ENCODE measurements at places on chromosomes 1 and 21.

DNA sequence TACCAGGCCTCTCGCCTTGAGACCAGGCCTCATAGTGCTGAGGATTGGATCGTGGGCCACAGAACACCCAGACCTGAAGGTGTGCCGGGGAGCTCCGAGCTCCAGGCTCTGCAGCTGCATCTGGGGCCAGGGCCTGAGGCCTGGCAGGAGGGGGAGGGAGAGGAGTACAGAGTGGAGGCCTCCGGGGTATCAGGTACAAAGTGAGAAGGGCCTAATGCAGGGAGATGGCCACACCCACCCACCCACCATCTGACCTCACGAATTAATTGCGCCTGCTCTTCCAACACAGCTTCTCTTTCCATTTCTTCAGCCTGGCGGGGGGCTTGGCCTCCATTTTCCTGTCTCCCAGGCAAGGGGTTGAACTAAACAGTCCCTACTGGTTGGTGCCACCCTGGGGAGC is 99.4 kb upstream of the ARHGEF16 start:
- DNase-seq: no peak

- DNase-seq: no peak
These were observed 286.9 kb downstream of the KIF26B start for GRCh38 chr1:245441689-245442088.

DNA sequence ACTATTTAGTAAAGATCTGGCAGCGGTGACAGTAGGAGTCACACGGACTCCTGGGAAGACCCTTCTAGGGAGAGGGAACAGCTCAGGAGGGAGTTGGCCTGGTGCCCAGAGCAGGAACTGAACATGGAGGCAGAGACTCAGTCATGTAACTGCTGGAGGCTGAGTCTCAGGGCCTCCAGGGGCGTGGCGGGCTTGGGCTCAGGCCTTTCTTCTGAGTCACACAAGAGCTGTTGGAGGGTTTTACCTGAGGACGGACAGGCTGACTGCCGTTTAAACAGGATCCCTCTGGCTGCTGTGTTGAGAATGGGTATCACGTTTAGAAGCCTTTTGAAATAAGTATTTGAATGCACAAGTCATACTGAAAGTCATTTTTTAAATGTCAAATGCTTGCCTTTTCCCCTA is 7.2 kb upstream of the ETS2 start:
- no peak for DNase-seq

DNA sequence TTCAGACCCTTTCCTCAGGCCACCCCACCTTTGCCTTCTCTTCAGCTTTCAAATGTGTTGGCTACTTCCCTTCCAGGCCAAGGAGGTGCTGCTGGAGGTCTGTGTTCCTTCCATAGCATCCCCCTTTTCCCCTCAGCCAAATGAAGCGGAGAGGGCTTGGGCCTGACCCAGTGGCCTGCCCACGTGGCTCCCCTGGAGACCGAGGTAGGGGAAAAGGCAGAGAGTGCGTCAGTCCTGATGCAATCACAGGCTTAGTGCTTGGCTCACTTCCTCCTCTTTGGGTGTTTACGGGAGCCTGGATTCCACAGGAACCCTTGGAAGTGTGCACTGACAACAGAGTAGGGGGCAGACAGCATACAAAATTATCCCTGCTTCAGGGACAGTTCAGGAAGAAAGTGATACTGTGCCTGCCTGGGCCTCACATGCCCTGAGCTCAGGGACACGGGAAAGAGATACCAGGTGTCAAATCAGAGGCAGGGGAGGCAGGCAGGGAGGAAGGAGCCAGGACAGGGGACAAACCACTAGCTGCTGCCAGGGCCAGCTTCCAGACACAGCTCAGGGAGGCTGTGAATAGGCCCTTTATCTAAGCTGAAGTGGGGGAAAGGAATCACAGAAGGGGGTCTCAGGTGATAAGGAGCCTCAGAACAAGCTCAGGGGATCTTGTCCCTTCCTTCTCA is 16.6 kb upstream of the PTP4A2 start:
- DNase-seq: no peak

- no peak for DNase-seq
These were observed 43.2 kb downstream of the HLCS start for GRCh38 chr21:36923270-36923669.

DNA sequence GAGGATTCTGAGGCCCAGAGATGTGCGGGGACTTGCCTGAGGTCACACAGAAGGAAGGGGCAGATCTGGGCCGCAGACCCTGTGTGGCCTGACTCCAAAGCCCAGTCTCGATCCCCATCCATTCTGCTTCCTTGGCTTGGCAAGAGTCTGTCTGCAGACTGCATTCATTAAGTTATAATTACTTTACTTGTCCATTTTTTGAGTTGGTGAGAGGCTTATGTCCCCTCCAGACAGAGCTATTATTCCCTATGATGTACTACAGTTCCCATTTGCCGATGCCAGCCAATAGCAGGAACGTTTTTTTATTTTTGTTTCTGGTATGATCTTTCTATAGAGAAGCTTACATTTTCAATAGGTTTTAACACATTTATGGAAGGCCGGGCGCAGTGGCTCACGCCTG is 101.5 kb downstream of the ARHGEF10L start:
- no peak for DNase-seq

GRCh38 chr1:212037900-212038299 is 2.4 kb downstream of the DTL start:
- DNase-seq: no peak

DNA sequence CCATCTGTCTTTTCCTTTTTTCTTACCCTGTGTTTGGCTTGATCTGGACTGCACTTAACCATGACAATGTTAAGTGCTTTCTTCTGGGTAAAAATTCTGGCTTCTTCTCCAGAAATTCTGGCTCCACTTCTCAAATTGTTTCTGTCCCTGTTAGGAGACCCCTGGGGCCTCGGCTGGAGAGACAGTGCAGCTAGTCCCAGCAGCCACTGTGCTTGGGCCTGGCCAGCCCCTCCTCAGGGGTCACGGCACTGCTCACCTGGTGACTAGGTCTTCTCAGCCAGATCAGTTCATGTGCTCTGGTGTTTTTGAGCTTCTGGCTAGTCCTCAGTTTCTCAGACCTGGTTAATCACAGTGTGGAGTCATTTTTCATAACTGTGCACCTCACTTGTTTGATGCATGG is 72.4 kb downstream of the ADARB1 start:
- no peak for DNase-seq

DNA sequence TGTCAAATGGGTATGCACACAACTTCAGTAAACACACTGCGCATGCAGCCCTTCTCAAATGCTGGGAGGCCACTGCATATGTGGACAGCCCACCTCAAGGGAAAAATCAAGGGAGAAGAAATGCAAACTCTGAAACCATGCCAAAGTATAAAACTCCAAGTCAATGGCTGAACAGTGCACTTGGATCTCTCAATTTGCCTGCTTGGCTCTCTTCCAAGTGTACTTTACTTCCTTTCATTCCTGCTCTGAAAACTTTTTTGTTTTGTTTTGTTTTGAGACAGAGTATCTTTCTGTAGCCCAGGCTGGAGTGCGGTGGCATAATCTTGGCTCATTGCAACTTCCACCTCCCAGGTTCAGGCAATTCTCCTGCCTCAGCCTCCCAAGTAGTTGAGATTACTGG is 18.8 kb upstream of the COP1 start:
- no peak for DNase-seq

- no peak for DNase-seq
These were observed 35.5 kb downstream of the TOMM20 start for GRCh38 chr1:235093013-235093695.

DNA sequence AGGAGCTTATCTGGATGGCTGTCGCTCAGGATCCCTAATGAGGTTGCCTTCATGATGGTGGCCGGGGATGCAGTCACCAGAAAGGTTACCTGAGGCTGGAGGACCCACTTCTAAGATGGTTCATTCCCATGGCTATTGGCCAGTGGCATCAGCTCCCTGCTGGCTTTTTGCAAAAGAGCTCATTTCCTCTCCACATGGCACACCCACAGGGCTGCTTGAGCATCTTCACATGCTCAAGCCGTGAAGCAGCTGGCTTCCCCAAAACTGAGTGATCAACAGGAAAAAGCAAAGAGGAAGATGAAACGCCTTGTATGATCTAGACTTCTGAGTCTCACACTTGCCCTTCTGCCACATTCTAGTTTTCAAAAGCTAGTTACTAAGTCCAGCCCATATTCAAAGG is 124.6 kb upstream of the CXADR start:
- DNase-seq: no peak

- no peak for DNase-seq
These were observed 518.2 kb upstream of the PBX1 start for GRCh38 chr1:164040754-164041153.

DNA sequence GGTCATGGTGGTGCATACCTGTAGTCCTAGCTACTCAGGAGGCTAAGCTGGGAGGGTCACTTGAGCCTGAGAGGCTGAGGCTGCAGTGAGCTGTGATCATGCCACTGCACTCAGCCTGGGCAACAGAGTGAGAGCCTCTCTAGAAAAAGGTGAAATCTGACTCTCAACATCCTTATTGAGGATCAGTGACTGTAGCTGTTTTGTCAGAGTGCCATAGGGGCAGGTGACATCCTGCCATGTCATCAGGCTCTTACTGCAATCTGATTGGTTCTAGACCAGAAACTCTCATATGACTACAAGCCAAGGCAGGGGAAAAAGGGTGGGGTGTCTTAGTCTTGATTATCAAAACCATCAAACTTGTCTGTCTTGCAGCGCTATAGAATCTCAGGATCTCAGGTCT is 62.8 kb upstream of the NGF start:
- no peak for DNase-seq

GRCh38 chr1:63073309-63074306 is 248.8 kb upstream of the FOXD3 start:
- DNase-seq: no peak

Measured in stimulated activated CD4-positive, alpha-beta T cell treated with anti-CD3 and anti-CD28 coated beads, Interleukin-4, amount 100 ng/mL, for 4 hours (primary cell).